ENCODE measurements at places on chromosomes 3 and 15.

DNA sequence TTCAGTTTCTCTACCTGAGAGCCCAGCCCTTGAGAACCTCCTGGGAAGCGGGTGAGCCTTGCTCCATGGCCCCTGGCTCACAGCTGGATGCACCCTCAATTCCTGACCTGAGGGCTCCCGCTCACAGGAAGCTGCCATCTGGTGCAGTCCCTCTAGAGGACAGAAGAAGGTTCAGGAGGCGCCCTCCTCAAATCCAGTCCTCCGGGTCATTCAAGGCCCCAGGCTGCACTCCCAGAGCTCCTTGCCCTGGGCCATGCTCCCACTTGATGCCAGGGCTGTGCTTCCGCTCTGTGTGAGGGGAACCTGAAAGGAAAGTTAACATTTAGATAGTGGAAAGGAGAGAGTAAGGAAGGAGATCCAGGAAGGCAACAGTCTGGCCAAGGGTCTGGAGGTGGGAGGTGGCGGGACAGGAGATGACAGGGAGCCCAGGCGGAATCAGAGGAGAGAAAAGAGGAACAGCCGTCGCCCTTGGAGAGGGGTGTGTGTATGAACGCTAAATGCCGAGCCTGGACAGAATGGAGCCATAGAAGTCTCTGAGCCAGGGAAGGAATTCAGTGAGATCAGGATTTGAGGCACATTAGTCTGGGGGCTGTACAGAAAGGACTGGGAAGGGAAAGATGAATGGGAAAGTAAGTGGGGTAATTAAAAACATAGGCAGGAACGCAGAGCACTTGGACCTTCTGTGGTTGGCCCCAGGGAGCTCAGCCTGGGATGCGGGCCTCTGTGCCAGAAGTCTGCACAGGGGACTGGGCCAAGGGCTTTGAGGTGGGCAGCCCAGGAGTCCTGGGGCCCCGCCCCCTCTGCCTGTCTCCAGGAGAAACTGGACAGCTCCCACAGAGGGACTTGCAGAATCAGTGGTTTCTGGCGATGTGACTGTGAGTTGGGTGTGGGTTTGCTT lies 26.1 kb downstream of the TBC1D21 start:
- no peak for DNase-seq

- no peak for DNase-seq
Observed at GRCh38 chr3:119841808-119842471, 60.0 kb downstream of the NR1I2 start.

- no peak for DNase-seq
Observed at GRCh38 chr3:13165576-13165975, 92.3 kb upstream of the IQSEC1 start.

DNA sequence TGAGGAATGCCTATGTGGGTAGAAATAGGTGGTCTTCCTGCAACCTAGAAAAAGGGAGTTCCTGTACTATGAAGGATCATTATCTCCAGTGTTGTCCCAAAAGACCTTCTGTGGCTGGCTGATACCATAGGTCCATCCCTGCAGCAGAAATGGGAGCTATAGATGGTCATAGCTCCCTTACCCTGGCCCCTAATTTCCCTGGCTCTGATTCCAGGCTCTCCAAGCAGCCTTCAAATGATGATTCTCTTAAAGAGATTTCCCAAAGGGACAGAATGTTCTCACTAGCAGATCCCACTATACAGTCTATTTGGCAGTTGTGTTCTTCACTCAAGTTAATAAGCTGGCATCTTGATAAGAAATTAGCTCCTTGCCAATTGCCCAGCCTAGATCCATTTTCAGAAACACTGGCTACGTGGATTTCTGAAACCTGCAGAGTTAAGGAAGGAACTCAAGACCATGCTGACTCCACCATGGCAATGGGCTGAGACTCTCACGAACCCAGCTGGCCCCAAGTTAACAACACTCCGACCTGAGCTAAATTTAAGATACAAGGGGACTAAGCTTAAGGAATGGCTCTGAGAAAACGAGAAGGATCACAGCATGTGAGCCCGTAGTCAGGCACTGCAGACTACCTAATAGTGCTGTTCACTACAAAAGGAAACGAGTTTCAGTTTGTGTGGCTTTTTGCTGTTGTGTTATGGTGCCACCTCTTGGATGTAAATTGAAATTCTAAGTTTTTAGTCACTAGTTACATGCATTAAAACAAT lies 11.4 kb downstream of the C15orf40 start:
- no peak for DNase-seq

- no peak for DNase-seq
Observed at GRCh38 chr3:48756640-48757039, 39.6 kb upstream of the IP6K2 start.

GRCh38 chr15:45616901-45617323 lies 17.9 kb upstream of the SQOR start:
- no peak for DNase-seq

GRCh38 chr3:101501783-101502182 lies 11.2 kb downstream of the SENP7 start:
- DNase-seq, result no peak
